ENCODE measurements at places on chromosomes 3 and 15. TPM values are rescaled to one million over a fixed set of nuclear protein-coding genes. Genes with fewer than 3 reads are reported as not detected.
A peak's percentile ranks its signal among the peaks of the same experiment; 100 is the strongest.

IL5RA gene
- total RNA-seq, result 0.27 TPM

SNX33 gene
- 52.0 TPM for total RNA-seq

DNA sequence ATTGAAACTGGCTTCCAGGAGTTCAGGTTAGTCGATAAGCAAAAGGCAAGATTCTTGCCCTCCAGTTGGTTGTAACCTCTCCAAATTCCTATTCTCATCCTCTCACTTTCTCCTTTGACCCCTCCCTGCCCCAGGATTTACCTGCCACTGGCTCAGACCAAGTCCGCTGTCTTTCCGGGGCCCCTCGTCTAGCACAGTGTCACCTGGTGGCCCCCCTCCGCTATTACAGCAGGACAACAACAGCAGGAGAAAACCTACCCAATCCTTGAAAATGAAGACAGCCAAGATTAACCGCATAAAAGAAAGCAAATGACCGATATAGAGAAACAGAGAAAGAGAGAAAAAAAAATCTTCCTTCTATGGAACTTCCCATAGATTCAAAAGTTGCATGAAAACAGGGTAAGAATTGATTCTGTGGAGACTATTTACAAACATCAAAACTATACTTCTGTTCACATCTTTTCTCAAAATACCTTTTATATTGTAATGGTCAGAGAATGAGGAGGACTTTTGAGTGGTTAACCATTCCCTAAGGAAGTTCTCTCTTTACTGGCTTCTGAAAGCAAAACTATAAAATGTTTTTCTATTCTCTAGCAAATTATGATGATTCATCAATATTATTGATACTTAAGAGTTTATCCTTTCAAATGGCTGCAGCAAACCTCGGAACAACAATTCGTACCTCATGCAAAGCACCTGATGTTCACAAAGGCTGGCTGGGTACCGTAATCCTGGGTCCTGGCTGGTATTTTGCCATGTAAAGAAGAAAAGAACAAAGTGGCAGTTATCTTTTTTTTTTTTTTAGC lies 10.0 kb upstream of the ST8SIA2 start:
- no peak overlapping the region for H3K4me3 ChIP-seq
- no peak overlapping the region for H3K27ac ChIP-seq
- no peak for DNase-seq
- no peaks in the 10 kb centered on the region for H3K36me3 ChIP-seq

GRCh38 chr3:106114220-106114619 lies 245.4 kb upstream of the CBLB start:
- H3K4me1 ChIP-seq, result no peaks in the 10 kb centered on the region
- DNase-seq, result no peak
- H3K27me3 ChIP-seq, result no peaks in the 10 kb centered on the region
- no peaks in the 10 kb centered on the region for H3K36me3 ChIP-seq

SI gene
- 10.8 TPM for total RNA-seq

TAGLN3 gene
- total RNA-seq, result 0.68 TPM

DNA sequence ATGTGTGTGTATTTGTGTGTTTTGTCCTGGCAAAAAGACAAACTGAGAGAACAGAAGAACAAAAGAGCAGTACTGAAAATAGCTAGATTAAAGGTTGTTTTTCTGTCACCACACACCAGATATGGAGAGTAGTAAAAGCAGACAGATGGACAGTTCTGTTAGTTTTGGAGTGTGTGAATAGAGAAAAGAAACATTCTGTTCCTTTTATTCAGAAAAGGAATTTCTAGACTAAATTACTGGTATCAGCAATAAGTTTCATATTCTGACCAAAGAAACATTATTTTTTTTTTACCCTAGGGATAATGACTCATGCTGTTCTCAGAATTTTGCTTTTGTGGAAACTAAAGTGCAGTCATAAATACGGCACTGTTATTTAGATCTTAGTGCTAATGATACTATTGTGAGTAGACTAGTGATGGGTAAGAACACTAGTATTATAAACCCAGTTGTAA lies 32.9 kb downstream of the PIK3CA start:
- peak overlapping the region; percentile 54 for H3K27ac ChIP-seq
- no peaks in the 10 kb centered on the region for H3K27me3 ChIP-seq
- no peak for DNase-seq
- H3K4me1 ChIP-seq, result peaks cover 44% of the 10 kb centered on the region

GRCh38 chr15:98178861-98179260 lies 218.4 kb downstream of the ARRDC4 start:
- no peak for DNase-seq
- peaks cover 44% of the 10 kb centered on the region for H3K27me3 ChIP-seq
- no peaks in the 10 kb centered on the region for H3K36me3 ChIP-seq
- H3K27ac ChIP-seq, result no peak overlapping the region
- H3K4me3 ChIP-seq, result no peak overlapping the region
- no peaks in the 10 kb centered on the region for H3K4me1 ChIP-seq

DNA sequence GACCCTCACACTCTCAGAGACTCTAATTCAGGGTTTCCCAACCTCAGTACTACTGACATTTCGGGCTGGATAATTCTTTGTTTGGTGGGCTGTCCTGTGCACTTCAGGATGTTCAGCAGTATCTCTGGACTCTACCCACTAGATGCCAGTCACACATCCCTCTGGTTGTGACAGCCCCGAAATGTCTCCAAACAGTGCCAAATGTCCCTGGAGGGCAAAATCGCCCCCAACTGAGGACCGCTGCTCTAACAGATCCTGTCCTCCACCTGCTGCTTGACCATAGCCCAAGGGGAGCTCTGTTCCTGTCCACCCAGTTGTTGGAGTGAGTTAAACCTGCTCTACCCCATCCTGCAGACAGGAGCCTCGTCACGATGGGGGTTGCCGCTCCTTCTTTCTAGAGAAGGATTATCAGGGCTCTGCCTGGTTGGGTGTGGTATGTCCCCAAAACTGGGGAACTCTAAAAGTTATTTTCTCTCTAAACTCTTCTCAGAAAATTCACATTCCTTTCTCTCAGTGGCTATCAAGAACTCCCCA lies 85.6 kb upstream of the PSMD6 start:
- no peaks in the 10 kb centered on the region for H3K27me3 ChIP-seq
- H3K27ac ChIP-seq, result no peak overlapping the region
- DNase-seq, result no peak
- H3K36me3 ChIP-seq, result no peaks in the 10 kb centered on the region

CLRN1 gene
- not detected for total RNA-seq

ADCY5 gene
- 13.9 TPM for total RNA-seq

- H3K4me1 ChIP-seq, result no peaks in the 10 kb centered on the region
- no peaks in the 10 kb centered on the region for H3K27me3 ChIP-seq
- no peaks in the 10 kb centered on the region for H3K36me3 ChIP-seq
- no peak overlapping the region for H3K27ac ChIP-seq
Measured at GRCh38 chr3:127276396-127276795, 11.4 kb downstream of the PRR20G start.

CIP2A gene
- total RNA-seq, result 1.4 TPM

GRCh38 chr3:139473155-139473771 lies 3.1 kb downstream of the RBP2 start:
- no peaks in the 10 kb centered on the region for H3K36me3 ChIP-seq
- H3K4me1 ChIP-seq, result no peaks in the 10 kb centered on the region
- peak; percentile 12 for DNase-seq
- no peak overlapping the region for H3K27ac ChIP-seq
- H3K4me3 ChIP-seq, result no peak overlapping the region

- H3K4me1 ChIP-seq, result peaks cover 7% of the 10 kb centered on the region
- no peak overlapping the region for H3K4me3 ChIP-seq
- H3K27me3 ChIP-seq, result no peaks in the 10 kb centered on the region
- no peaks in the 10 kb centered on the region for H3K36me3 ChIP-seq
- peak overlapping the region; percentile 76 for H3K27ac ChIP-seq
- DNase-seq, result peak; percentile 65
Measured at GRCh38 chr15:57922776-57923175, 142.7 kb downstream of the ALDH1A2 start.

- no peaks in the 10 kb centered on the region for H3K4me1 ChIP-seq
- H3K27me3 ChIP-seq, result no peaks in the 10 kb centered on the region
- H3K27ac ChIP-seq, result no peak overlapping the region
- no peaks in the 10 kb centered on the region for H3K36me3 ChIP-seq
- peak; percentile 41 for DNase-seq
Measured at GRCh38 chr3:150022381-150023238, 51.9 kb upstream of the PFN2 start.

GOLGA8G gene
- total RNA-seq, result not detected

DNA sequence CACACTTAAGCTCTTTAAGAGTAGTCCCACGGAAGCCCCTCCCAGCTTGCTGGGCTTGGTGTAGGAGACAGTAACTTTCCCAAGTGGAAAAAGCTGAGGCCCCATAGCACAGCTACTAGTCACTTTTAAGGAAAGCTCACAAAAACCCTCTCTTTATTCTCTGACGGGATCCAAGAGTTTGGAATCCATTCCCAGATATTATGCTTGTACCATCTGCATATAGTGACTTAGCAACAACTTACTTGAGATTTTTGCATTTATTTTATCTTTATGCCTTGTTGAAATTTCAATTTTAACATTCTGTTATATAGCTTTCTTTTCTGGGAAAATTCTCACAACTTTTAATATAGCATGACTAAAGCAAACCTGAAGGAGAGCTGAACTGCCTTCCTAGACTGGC lies 19.5 kb downstream of the GPR15 start:
- no peak for DNase-seq
- H3K27me3 ChIP-seq, result no peaks in the 10 kb centered on the region
- peaks cover 7% of the 10 kb centered on the region for H3K4me1 ChIP-seq
- H3K36me3 ChIP-seq, result no peaks in the 10 kb centered on the region

GRCh38 chr3:186644683-186645082 lies 4.5 kb downstream of the FETUB start:
- DNase-seq, result no peak
- no peaks in the 10 kb centered on the region for H3K36me3 ChIP-seq
- H3K27ac ChIP-seq, result no peak overlapping the region
- no peaks in the 10 kb centered on the region for H3K4me1 ChIP-seq
- no peaks in the 10 kb centered on the region for H3K27me3 ChIP-seq
- H3K4me3 ChIP-seq, result no peak overlapping the region

DNA sequence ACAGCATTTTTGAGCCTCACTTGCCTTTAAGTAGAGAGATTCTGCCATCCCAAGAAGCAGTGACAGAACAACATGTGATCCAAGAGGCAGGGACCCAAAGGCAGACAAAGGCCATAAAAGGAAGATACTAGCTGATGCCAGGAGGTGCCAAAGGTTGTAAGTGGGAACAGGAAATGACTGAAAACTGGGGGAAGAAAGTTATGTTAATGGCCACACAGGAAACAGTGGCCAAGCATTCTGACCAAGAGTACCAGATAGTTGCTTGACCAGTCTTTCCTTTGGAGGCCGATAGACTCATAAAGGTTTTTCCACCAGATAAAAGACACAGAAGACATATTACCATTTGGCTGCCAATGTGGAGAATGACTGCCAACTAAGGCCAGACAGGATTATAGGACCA lies 274.5 kb upstream of the PEX5L start:
- no peak for DNase-seq
- no peaks in the 10 kb centered on the region for H3K36me3 ChIP-seq
- no peaks in the 10 kb centered on the region for H3K4me1 ChIP-seq
- no peak overlapping the region for H3K4me3 ChIP-seq
- no peaks in the 10 kb centered on the region for H3K27me3 ChIP-seq

GRCh38 chr15:28907338-28907960 lies 21.7 kb downstream of the APBA2 start:
- H3K4me1 ChIP-seq, result no peaks in the 10 kb centered on the region
- no peak for DNase-seq
- H3K4me3 ChIP-seq, result no peak overlapping the region
- no peaks in the 10 kb centered on the region for H3K27me3 ChIP-seq

DNA sequence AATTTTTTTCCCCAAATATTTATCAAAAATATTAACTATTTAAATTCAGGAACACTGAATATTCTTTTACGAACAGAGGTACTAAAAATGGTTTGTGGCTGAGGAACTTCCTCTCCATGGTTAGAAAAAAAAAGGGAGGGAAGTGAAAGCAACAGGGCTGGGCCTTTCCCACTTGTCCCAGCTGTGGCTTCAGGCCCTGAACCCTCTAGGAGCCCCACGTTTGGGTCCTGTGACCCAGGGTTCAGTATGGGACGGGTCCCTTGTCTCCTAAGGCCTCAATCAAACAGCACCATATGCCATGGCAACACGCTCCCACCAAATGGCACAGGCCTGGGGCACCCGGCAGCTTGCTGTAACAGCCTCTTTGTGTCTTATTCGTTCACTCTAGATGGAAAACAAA lies 32.4 kb downstream of the POC1A start:
- H3K27me3 ChIP-seq, result no peaks in the 10 kb centered on the region
- peaks cover 3% of the 10 kb centered on the region for H3K4me1 ChIP-seq
- H3K36me3 ChIP-seq, result no peaks in the 10 kb centered on the region
- H3K4me3 ChIP-seq, result no peak overlapping the region
- no peak for DNase-seq

GRCh38 chr15:73352082-73352481 lies 16.7 kb downstream of the HCN4 start:
- no peak for DNase-seq
- H3K4me1 ChIP-seq, result no peaks in the 10 kb centered on the region
- H3K27me3 ChIP-seq, result peaks cover 6% of the 10 kb centered on the region
- no peak overlapping the region for H3K4me3 ChIP-seq

- peaks cover 45% of the 10 kb centered on the region for H3K4me1 ChIP-seq
- no peak overlapping the region for H3K27ac ChIP-seq
- H3K27me3 ChIP-seq, result no peaks in the 10 kb centered on the region
- H3K4me3 ChIP-seq, result no peak overlapping the region
- no peak for DNase-seq
- H3K36me3 ChIP-seq, result no peaks in the 10 kb centered on the region
Measured at GRCh38 chr15:44300572-44300971, 12.1 kb downstream of the GOLM2 start.

- no peaks in the 10 kb centered on the region for H3K4me1 ChIP-seq
- no peak overlapping the region for H3K4me3 ChIP-seq
- no peak for DNase-seq
- no peaks in the 10 kb centered on the region for H3K36me3 ChIP-seq
- H3K27me3 ChIP-seq, result peaks cover 53% of the 10 kb centered on the region
Measured at GRCh38 chr3:128504963-128505730, 12.1 kb upstream of the GATA2 start.

DNA sequence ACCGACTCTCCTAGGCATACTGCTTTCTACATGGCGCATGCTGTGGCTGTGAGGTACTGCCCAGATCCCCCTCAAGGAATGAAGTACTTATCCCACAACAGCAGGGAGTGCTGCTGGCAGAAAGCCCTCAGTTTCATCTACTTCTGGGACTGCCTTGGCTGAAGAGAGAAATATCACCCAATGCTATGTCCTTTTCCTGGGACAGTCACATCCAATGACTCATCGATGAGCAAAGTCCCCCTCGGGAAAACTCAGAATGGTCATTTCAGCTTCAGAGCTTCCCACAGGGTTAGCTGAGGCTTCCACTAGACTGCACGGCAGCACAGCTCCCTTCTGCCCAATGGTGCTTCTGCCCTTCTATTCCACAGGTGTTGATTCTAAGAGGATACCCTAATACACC lies 3.6 kb upstream of the NMD3 start:
- no peak for DNase-seq
- no peak overlapping the region for H3K27ac ChIP-seq
- no peaks in the 10 kb centered on the region for H3K36me3 ChIP-seq
- H3K4me1 ChIP-seq, result no peaks in the 10 kb centered on the region
- H3K4me3 ChIP-seq, result no peak overlapping the region

GRCh38 chr3:127940116-127940515 lies 25.1 kb downstream of the KBTBD12 start:
- H3K36me3 ChIP-seq, result no peaks in the 10 kb centered on the region
- no peaks in the 10 kb centered on the region for H3K4me1 ChIP-seq
- no peaks in the 10 kb centered on the region for H3K27me3 ChIP-seq

Data from transverse colon (tissue), 4 donors.